ENCODE measurements at places on chromosomes 3 and 15. TPM values are rescaled to one million over a fixed set of nuclear protein-coding genes. Genes with fewer than 3 reads are reported as not detected.

The LRRC31 gene
- not detected for total RNA-seq

The LMAN1L gene
- total RNA-seq = not detected

The CHRNA7 gene
- total RNA-seq = 2.0 TPM

The RTP1 gene
- not detected for total RNA-seq

The ABI3BP gene
- total RNA-seq = 37.1 TPM

The TMOD2 gene
- 9.5 TPM for total RNA-seq

The TMCO5A gene
- total RNA-seq = not detected

The PIK3CA gene
- total RNA-seq = 68.3 TPM

The SPTSSB gene
- total RNA-seq = not detected

The AADACL2 gene
- 0.22 TPM for total RNA-seq

The LZTFL1 gene
- 10.2 TPM for total RNA-seq

The NPRL2 gene
- 17.3 TPM for total RNA-seq

The RBM5 gene
- 132 TPM for total RNA-seq
